ENCODE measurements at places on chromosomes 3 and 15.

GRCh38 chr3:120472121-120472844 lies 21.5 kb upstream of the FSTL1 start:
- no peak for DNase-seq

- no peak for DNase-seq
Observed at GRCh38 chr3:108494906-108495531, 15.4 kb downstream of the MYH15 start.

DNA sequence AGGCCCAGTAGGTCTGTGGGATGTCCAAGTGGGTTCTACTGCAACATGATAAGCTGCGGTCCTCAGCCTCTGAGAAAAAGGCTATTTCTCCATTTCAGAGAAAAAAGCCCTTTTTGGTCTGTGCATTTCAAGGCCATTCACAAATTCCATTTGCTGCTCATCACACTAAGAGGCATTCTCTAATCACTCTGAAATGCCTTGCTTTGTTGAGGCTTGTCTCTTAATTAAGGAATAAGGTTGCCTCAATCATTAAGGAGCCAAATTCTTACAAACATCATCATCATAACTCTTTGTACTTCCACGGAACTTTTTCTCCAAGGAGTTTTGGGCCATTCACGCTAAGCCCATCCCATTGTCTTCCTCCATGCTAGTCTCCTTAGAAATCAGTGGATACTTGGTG lies 74.4 kb downstream of the BOC start:
- DNase-seq, result no peak

DNA sequence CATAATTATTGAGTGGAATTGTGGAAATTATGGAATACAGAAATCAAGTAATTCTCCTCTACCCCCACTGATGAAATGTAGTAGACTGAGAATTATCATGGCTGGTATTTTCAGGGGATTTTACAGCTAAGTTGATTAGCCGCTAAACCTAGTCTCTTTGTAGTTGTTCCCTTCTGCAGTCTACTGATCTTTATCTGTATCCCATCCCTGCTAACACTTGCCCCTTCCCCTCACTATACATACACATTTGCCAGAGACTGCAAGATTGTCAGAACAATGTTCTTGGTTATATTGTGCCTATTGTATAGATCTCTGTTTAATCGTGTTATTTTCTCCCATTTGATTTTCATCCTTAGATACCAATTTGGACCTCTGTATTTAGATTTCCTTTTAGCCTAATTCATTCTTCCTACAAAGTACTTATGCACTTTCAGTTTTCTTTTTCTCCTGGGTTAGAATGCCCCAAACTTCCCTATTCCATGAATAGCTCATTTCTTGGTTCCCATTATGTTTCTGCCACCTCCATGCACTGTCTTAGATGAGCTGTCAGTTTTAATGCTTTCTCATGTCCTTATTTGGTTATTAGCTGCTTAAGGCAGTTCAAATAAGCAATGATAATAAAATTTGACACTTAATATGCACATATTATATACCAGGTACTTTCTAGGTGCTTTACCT lies 86.9 kb downstream of the CDIN1 start:
- DNase-seq, result no peak

DNA sequence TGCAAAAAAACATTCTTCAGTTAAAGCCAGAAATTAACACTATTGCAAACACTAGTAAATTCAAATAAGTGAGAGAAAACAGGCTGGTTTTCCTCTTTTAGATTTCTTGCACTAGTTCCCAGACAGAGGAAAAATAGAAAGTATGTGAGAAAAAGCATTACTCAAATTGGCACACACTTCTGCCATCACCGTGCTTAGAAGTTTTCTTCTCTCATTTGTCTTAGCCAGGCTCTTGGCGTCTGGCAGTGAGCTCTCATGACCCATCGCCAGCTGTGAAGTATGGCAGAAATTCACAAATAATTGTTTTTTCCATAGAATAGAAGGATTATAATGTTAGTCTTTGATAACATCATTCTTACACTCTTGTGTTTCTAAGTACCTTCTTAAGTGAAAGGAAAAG lies 515.9 kb downstream of the GBE1 start:
- no peak for DNase-seq

DNA sequence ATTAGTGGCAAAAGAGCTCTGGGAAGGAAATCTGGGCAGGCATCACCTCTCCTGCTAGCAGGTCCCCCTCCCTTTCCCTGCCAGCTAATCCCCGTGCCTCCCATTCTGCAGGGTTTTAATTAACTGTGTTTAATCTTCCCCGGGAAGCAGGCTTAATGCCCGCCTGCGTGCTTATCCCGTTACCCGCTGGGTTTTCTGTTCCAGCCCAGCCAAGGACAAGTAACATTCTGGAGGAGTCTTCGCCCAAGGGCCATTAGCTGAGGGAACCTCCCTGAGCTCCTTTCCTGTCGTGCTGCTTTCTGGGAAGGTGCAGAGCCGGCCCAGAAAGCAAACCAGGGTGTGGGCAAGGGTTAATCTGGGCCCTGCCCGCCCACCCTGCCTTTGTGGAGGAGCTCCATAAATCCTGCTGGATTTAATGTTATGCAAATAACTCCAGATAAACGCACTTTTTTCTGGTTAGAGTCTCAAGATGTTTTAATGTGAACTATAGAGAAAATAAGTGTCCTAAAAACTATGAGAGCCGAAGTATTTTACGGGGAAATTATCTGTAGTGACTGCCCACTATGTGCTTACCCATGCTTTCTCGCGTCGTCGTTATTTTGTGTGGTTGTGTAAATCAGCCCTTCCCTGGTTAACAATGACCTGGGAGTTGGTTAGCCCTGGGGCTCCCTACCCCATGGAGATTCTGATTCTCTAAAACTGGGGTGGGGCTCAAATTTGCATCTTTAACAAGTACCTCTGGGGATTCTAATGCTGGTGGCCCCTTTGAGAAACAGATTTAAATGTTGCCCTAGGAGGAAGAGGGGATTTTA lies 25.9 kb downstream of the TRIM71 start:
- DNase-seq, result no peak

DNA sequence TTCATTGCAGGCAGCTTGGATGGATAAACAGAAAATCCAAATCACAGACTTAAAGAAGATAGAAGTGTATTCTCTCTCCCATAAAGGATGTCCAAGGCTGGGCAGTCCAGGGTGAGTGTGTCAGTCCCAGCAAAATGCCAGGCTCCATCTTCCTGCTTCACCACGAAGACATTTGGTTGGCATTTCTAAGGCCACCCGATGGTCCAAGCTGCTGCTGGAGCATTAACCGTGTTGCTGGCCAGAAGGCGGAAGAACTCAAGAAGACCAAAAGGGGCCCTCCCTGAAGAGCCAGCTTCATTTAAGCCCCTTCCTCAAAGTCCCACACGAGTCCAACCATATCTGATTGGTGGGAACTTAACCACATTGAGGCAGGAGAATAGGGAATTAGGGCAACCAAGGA lies 3.0 kb upstream of the CYP11A1 start:
- no peak for DNase-seq

DNA sequence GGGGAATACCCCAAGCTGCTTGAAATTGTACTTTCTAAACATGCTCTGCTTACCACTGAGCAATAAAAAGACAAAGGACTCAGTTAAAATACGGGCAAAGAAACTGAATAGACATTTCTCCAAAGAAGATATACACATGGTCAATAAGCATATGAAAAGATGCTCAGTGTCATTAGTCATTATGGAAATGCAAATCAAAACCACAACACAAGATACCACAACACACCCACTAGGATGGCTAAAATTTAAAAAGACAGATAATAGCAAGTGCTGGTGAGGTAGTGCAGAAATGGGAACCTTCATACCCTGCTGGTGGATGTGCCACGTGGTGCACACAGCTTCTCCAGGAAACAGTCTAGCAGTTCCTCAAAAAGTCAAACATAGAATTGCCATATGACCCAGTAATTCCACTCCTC lies 21.3 kb downstream of the LRIG1 start:
- DNase-seq, result no peak

DNA sequence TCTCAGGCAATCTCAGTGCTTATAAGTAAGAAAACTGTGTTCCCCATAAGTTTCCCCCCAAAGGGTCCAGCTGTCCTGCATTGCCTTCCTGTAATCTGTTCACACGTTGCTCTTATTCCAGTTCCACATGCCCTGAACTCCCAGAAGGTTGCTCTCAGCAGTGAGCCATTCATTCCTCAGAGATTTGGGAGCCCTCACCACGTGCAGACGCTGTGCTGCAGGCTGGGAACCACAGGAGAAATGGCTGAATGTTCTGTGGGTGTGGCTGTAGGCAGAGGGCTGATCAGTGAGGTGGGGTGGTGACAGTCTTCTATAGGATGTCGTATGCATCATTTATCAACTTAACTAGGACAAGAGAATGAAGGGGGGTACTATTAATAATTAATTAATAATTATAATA lies 3.3 kb upstream of the THSD4 start:
- DNase-seq, result no peak

DNA sequence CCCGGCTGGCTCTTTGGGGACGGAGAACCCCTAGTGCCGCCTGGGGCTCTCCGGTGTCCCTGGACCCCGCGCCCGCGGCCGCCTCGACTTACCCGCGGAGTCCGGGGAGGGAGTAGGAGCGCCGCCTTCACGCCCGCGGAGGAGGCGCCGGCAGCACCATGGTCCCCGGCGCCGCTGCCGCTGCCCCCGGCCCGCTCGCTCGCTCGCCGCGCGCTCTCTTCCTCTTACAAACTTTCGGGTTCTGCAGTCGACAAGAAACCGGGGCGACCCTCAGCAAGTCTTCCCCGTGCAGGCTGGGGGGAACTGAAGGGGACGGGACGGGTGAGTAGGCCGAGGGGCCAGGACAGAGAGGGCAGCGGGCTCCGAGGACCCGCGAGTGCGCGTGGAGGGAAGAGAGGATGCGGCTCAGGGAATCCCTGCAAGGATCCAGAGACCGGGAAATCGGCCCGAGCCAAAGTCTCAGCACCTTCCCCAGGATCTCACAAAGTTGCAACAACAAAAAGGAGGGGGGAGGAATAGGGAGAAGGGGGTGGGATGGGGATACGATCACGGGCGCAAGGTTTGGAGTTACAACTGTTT lies 2.0 kb downstream of the FOXP1 start:
- no peak for DNase-seq

DNA sequence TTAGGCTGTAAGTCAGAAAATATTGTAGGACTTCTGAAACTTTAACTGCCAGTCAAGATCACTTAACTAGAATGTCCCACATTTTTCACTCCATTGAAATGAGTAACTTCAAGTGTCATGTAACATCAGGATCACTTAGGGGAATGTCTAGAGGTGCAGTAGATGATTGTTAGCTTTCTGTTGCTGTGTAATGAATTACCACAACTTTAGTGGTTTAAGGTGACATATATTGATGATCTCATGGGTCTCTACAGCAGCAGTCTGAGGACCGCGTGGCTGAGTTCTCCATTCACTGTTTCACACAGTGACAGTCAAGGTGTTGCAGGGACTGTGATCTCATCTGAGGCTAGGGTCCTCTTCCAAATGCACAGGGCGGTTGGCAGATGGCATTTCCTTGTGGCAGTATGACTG lies 82.7 kb downstream of the SLC25A26 start:
- DNase-seq, result no peak

GRCh38 chr3:155032918-155033317 lies 47.2 kb upstream of the MME start:
- DNase-seq, result no peak

DNA sequence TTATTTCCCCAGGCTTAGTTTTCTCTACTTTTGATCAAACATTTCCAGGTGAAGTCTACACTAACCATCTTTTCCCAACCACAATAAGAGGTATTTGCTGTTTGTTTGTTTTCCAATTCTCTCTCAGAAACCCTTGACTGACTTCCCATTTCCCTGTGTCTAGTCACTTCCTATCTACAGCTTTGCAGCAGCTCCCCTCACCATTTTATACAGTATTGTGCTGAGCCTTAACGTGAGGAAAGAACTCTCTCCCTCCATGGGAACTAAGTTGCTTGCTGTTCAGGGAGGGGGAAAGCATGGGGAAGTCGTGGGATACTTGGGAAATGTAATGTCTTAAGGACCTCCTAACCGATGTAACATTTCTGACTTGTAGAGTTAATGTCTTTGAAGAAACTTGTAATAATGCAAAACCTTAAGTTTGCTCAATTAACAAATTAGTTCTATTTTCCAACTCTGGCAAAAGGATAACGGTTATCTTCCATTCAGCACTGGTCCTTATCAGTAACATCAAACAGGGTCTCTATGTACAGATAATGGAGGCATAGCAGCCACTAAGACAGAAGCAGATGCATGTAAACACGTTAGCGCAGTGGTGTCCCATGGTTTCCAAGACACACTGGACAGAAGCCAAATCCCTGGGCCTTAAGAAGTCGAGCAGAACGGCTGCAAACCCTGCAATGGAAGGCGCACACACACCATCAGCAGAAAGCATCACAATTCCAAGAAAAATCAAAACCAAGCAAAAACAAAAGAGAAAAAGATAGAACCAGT lies 39.7 kb downstream of the NPTN start:
- DNase-seq, result peak; percentile 47

DNA sequence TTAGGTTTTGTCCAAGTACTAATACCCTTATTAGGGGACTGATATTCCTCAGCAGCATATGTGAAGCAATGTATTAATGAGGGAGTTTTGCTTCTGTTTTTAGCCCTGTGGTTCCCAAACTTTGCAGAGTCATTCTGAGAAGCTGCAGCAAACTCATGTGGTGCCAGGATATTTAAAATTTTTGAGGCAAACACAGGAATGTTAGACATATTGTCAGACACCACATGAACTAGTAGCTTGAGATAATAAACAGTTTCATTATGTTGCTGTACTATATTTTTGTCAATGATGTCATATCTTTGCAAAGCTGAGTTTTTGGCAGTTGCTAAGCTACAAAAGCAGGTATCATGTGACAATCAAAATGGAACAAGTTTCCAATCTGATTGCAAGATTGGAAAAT lies 36.6 kb downstream of the ATP6V1A start:
- peak; percentile 28 for DNase-seq

GRCh38 chr3:170802164-170803151 lies 67.5 kb downstream of the RPL22L1 start:
- DNase-seq, result peak; percentile 37

GRCh38 chr3:127062926-127063325 lies 80.0 kb downstream of the PLXNA1 start:
- no peak for DNase-seq

DNA sequence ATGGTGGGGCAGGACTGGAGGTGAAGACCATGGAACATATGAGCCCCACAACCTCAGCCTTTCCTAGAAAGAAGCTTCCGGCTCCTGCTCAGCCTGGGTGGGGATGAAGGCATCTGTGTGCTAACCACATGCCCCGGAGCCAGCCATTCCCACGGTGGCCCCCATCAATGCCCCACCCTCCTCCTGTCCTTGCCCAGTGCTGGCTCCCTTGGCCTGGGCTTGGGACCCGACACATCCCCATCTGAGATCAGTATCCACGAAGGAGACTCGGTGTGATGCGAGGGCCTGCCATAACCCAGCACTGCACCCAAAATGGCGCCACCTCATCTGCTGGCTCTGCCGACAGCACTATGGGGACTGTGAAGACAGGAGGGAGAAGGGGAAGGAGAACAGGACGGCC lies 16.5 kb upstream of the PLXND1 start:
- DNase-seq, result no peak

Data from kidney capillary endothelial cell (primary cell).